Stromal cell of bone marrow (primary cell): ENCODE measurements at places on chromosomes 7 and 10.

DNA sequence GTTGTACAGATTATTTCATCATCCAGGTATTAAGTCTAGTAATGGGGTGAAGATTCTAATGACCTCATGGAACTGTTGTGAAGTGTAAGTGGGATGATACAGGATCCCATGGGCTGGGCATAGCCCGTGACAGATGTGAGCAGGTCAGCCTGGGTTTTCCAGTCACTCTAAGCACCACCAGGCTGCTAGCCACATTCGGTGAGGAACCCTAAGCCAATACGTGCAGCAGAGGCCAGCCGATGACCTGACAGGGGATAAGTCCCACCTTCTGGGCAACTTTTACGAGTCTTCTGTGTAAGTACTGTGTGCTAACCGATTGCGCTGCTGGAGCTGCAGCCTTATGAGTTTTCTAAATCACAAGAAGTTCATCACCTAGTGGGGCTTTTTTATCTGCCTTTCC lies 7.3 kb downstream of the ZNF503 start:
- DNase-seq, result no peak

- DNase-seq, result peak; percentile 10
These were observed 10.5 kb upstream of the TTYH3 start for GRCh38 chr7:2621061-2621828.

DNA sequence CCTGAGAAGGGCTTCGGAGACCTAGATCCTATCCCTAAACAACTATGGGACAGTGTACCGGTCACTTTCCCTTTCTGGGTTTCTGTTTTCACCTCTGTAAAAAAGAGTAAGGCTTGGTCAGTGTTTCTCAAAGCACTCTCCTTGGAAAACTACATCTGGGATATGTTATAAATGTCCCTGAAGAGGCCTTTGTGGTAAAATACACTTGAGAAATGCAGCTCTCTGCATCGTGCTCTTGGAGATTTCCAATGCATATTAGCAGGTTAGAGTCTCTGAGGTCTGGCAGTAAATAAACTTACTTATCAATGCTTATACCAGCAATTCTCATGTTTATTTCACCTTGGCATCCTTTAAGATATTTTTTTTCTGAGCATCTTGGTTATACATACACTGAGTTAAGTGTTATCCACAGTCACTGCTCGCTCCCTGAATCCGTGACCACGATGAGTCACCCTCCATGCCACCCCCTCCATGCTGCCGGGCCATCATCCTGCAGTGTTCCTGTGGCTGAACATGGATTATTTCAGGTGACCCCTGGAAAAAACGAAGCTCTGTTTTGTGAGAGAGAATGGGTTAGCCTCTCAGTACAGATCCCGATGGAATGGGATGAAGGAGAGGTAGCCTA lies 3.3 kb upstream of the TBXAS1 start:
- peak; percentile 22 for DNase-seq

DNA sequence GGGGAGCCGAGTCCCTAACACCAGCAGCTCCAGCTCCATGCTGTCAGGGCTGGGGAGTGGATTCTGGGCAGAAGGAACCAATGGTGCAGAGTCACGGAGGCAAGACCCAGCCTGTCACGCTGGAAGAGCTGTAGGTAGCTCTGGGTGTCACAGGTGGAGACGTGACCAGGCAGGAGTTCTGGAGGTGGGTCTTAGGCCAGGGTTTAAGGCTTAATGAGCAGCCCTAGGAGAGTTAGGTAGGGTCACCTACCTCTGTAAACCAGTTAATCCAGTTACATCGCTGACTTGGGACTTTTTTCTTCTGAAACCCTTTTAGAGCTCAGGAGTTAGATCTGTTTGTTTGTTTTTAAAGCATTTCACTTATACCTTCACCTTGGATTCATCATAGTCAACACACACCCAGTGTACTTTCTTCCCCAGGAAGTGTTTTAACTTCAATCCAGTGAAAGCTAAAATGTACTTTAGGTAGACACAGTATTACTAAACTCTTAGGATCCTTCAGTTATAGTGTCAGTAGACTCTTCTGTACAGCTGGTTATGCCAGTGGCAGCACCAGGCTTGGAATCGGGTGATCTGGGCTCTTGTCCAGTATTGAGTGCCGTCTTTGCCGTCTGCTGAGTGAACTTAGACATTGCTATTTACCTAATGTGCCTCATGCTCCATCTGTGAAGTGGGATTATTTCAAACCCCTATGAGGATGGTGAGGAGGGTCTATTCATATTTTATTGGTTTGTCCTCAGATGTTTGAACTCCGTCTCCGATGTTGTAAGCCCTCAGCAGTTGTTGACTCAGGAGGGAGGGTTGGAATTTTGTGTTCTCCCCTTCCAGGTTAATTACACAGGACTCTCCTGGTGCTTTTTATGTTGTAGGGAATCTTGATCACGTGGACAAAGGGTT lies 31.0 kb downstream of the TACR2 start:
- DNase-seq, result no peak

- DNase-seq, result no peak
These were observed 167.6 kb downstream of the CTTNBP2 start for GRCh38 chr7:117705630-117706029.

DNA sequence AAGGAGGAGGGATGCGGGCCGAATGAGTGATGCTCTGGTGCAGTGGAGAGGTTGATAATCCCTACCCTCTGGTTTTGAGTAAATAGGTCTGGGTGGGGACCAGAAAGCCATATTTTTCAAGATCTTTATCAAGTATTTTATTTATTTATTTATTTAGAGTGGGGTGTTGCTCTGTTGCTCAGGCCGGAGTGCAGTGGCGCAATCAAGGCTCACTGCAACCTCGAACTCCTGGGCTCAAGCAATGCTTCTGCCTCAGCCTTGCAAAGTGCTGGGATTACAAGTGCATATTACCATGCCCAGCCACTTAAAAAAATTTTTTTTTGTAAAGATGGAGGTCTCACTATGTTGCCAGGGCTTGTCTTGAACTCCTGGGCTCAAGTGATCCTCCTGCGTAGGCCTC lies 21.6 kb downstream of the SVIL start:
- DNase-seq, result no peak

GRCh38 chr10:58028597-58029366 lies 238.9 kb downstream of the IPMK start:
- peak; percentile 74 for DNase-seq

- no peak for DNase-seq
These were observed 2.5 kb downstream of the SLC25A13 start for GRCh38 chr7:96319439-96319838.

- no peak for DNase-seq
These were observed 151.6 kb upstream of the TBX20 start for GRCh38 chr7:35405461-35405860.

DNA sequence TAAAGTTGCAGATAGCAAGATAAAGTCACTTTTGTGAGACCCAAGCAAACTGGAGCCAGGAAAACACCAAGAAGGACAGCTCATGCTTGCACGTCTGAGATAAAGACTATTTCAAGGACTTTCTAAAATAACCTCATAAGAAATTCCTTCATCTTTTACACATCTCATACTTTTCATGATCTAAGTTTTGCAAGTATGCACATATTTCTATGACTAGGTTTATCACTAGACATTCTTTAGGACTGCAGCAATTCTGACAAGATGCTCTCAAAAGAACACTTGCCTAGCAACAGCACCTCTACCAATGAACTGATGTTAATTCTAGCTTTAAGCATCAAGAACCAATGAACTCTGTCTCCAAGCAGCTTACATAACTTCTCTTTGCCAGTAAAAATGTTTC lies 457.6 kb downstream of the SEMA3D start:
- DNase-seq, result peak; percentile 17

- DNase-seq, result no peak
These were observed 79.2 kb downstream of the APBB1IP start for GRCh38 chr10:26517141-26517867.

DNA sequence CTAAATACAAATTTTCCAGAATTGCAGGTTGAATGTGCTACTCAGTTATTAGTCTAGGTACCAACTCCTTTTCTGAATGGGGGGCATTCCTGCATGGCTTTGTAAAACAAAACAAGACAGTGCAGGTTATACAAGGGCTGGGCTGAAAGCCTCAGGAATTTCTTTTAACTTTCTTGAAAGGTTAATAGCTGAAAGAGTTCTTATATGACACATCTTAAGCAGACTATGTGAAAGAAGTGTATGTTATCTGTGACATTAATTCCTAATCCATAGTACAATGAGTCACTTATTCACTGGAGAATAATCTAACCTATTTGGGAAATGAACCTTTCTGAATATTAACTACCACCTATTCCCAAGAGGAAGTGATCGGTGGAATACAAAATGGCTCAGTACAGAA lies 115.6 kb upstream of the FAM133B start:
- DNase-seq, result no peak

DNA sequence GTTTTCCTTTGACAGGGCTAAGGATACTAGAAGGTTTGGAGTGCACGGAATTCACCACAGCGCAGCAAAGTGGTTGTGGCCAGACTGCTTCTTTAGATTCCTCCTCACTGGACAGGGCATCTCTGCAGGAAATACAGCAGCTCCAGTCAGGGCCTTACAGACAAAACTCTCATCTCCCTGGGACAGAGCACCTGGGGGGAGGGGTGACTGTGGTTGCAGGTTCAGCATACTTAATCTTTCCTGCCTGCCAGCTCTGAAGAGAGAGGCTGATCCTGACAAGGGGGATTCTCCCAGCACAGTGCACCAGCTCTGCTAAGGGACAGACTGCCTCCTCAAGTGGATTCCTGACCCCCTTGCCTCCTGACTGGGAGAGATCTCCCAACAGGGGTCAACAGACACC lies 1257.9 kb downstream of the NXPH1 start:
- DNase-seq, result no peak

GRCh38 chr10:30047924-30048531 lies 11.4 kb downstream of the JCAD start:
- DNase-seq, result no peak

GRCh38 chr7:148831782-148832181 lies 52.3 kb downstream of the EZH2 start:
- DNase-seq, result no peak

- no peak for DNase-seq
These were observed 8.6 kb downstream of the MCMBP start for GRCh38 chr10:119863951-119864565.

DNA sequence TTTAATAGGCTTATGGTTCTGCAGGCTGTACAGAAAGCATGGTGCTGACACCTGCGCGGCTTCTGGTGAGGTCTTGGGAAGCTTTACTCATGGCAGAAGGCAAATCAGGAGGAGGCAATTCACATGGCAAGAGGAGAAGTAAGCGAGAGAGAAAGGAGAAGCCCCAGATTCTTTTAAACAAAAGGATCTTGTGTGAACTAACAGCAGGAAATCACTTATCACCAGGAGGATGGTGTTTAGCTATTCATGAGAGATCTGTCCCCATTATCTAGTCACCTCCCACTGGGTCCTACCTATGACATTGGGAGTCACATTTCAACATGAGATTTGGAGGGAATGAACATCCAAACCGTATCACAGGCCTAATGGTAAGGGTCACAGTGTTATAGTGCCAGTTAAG lies 678.0 kb upstream of the KCND2 start:
- no peak for DNase-seq

- no peak for DNase-seq
These were observed 132.7 kb downstream of the ICA1 start for GRCh38 chr7:8129318-8129659.

GRCh38 chr7:155918720-155919390 lies 106.6 kb upstream of the SHH start:
- DNase-seq, result peak; percentile 31

- no peak for DNase-seq
These were observed 584.6 kb downstream of the CNTNAP2 start for GRCh38 chr7:146701166-146701565.
